ENCODE measurements at places on chromosomes 7 and 10. TPM values are rescaled to one million over a fixed set of nuclear protein-coding genes. Genes with fewer than 3 reads are reported as not detected.
A peak's percentile ranks its signal among the peaks of the same experiment; 100 is the strongest.

The SSC4D gene
- 0.37 TPM for total RNA-seq

The NODAL gene
- not detected for total RNA-seq

The LIPJ gene
- total RNA-seq: not detected

The ADRA2A gene
- not detected for total RNA-seq

The ITGA8 gene
- not detected for total RNA-seq

The OPN1SW gene
- not detected for total RNA-seq

The RSPH10B2 gene
- total RNA-seq: 0.32 TPM

- H3K4me1 ChIP-seq: no peaks in the 10 kb centered on the region
- no peak overlapping the region for H3K27ac ChIP-seq
- no peak for DNase-seq
- no peak overlapping the region for H3K4me3 ChIP-seq
Observed at GRCh38 chr10:65847436-65848230, 1078.2 kb upstream of the LRRTM3 start.

DNA sequence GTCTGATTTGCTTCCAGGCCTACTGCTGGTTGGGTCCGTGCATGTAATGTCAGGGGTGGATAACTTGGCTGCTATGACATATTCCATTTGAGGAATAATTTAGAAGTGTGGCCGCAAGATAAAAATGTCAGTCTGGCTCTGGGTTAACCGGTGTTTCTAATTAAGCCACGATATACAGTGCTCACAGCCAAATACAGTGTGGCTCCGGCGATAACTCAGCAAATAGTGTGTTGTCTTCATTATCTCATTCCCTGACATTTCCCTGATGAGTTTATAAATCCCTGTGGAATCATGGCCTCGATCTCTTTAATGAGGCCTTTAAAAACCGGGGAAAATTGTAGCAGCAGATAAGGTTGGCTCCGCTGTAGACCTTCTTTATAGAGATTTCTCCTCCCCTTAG, 1125.0 kb downstream of the TYW1 start:
- no peaks in the 10 kb centered on the region for H3K36me3 ChIP-seq
- no peak overlapping the region for H3K4me3 ChIP-seq
- no peak overlapping the region for H3K27ac ChIP-seq
- H3K4me1 ChIP-seq: no peaks in the 10 kb centered on the region
- H3K27me3 ChIP-seq: no peaks in the 10 kb centered on the region
- no peak for DNase-seq

DNA sequence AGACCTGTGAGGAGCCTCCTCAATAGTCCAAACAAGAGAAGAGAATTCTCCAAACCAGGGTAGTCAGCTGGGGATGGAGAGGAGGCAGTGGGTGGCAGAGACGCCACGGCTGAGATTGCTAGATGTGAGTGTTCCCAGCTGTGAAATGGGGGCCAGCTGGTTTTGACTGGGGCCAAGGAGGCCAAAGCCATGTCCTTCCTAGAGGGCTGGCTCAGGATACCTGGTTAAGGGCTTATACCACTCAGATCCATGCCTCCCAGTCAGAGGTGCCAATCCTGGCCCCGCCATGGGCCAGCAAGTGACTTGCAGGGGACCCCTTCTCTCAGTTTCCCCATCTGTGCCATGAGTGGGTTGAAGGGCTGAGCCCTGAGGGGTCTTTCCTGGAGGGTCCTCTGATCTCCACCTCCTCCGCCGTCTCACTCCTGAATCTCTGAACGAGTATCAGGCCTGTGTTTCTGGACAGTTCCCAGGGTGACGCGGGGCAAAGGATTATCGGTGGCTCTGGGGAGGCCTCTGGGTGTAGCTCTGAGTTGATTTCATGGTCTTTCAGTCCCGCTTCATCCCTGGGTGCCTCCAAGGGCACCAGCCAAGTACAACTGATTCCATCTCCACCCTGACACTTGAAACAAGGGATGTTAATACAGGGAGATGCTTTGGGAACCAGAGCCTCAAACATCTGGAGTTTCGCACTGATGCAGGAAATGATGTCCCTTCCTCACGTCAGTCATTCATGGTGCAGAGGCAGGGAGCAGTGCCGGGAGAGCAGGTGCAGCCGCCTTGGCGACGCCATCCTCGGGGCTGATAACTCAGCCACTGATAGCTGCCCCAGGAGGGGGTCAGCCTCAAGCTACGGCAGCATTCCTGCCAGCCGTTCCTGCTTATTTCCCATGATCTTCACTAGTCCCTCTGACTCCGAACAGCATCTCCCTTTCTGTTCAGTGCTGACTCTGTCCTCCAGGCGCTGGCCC, 126.7 kb downstream of the RGS10 start:
- H3K27ac ChIP-seq: no peak overlapping the region
- H3K4me1 ChIP-seq: no peaks in the 10 kb centered on the region
- DNase-seq: no peak
- H3K36me3 ChIP-seq: no peaks in the 10 kb centered on the region

DNA sequence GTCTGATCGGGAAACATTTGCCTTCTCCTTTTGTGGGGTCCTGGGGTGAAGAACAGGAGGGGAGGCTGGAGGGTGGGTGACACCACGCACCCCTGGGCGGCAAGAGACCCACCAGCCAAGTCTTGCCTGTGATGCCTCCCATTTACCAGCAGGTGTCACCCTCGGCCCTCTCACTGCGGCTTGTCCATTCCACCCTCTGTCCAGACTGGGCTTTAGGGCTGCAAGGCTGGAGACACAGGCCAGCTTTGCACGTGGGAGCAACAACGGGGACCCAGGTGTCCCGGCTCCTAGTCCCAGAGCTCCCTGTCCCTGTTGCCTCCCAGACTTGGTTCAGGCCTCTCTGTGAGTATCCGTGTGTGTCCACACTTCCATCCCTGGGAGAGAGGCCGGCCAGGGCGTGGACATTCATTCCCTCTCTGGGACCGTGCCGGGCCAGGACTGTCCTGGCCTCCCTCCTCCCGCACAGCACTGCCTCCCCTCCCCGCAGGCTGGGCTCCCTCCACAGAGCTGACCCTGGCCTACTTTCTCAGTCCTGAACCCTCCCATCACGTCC, 36.2 kb upstream of the GTF2IRD1 start:
- no peaks in the 10 kb centered on the region for H3K36me3 ChIP-seq
- DNase-seq: peak; percentile 49
- H3K27ac ChIP-seq: no peak overlapping the region
- H3K4me3 ChIP-seq: no peak overlapping the region
- H3K27me3 ChIP-seq: no peaks in the 10 kb centered on the region

- H3K36me3 ChIP-seq: peaks cover 5% of the 10 kb centered on the region
- H3K4me1 ChIP-seq: no peaks in the 10 kb centered on the region
- H3K27me3 ChIP-seq: no peaks in the 10 kb centered on the region
- H3K27ac ChIP-seq: no peak overlapping the region
- H3K4me3 ChIP-seq: no peak overlapping the region
Observed at GRCh38 chr10:103224133-103224532, 21.6 kb upstream of the RPEL1 start.

- DNase-seq: no peak
- no peaks in the 10 kb centered on the region for H3K27me3 ChIP-seq
- no peaks in the 10 kb centered on the region for H3K36me3 ChIP-seq
- peaks cover 20% of the 10 kb centered on the region for H3K4me1 ChIP-seq
- no peak overlapping the region for H3K4me3 ChIP-seq
- H3K27ac ChIP-seq: no peak overlapping the region
Observed at GRCh38 chr7:70680743-70681468, 451.0 kb upstream of the GALNT17 start.

- no peak overlapping the region for H3K27ac ChIP-seq
- H3K36me3 ChIP-seq: no peaks in the 10 kb centered on the region
- H3K27me3 ChIP-seq: no peaks in the 10 kb centered on the region
- no peak for DNase-seq
- H3K4me1 ChIP-seq: peaks cover 8% of the 10 kb centered on the region
Observed at GRCh38 chr10:13827076-13827797, 240.5 kb downstream of the PRPF18 start.

DNA sequence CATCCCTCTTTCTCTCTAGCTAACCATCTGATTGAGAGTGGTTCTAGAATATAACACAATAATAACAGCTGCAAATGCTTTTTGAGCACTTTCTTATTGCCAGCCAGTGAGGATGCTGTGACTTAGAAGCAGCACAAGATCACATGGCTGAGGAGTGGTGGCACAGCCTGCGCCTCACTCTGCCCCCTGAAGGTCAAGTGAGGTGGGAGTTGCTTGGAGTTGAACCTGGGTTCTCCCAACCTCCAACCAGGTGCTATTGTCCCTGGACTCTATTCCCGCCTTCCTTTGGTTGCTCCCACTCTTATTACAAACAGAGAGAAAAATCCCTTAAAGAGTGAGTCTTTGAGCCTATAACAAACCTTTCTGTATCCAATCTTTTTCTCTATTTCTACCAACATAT, 280.3 kb upstream of the PODXL start:
- peaks cover 16% of the 10 kb centered on the region for H3K27me3 ChIP-seq
- no peaks in the 10 kb centered on the region for H3K36me3 ChIP-seq
- no peak for DNase-seq

DNA sequence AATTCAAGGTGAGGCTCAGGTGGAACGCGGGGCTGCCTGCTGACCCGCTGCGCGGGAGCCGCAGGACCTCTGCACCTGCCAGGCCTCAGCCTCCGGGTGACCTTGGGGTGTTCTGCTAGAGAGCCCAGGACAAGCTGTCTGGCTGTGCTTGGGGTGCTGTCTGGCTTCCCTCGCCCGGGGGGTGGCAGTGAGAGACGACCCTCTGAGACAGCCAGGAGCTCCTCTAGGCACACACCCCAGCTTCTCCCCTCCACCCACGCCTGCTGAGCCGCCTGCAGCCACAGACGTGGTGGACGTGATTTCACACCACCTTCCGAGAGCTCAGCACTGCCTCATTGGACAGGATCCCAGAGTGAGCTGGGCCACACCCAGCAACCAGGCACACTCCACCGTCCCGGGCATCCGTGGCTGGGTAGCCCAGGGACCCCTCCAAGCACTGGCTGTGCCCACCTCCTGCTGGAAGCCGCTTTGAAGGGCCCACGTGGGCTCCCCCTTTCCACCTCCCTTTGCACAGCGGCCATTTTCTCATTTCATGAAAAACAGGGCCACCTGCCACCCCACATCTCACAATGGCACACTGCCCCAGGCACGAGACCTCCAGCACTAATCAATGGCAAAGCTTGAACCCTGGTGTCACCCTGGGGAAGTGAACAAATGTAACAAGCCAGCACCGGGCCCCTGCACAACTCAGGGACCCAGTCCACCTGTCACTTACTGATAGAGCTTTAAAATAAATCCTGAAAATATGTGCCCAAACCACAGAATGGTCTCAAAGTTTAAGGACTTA, 35.0 kb downstream of the ZFAND2A start:
- H3K36me3 ChIP-seq: no peaks in the 10 kb centered on the region
- H3K4me3 ChIP-seq: no peak overlapping the region
- H3K27ac ChIP-seq: no peak overlapping the region

DNA sequence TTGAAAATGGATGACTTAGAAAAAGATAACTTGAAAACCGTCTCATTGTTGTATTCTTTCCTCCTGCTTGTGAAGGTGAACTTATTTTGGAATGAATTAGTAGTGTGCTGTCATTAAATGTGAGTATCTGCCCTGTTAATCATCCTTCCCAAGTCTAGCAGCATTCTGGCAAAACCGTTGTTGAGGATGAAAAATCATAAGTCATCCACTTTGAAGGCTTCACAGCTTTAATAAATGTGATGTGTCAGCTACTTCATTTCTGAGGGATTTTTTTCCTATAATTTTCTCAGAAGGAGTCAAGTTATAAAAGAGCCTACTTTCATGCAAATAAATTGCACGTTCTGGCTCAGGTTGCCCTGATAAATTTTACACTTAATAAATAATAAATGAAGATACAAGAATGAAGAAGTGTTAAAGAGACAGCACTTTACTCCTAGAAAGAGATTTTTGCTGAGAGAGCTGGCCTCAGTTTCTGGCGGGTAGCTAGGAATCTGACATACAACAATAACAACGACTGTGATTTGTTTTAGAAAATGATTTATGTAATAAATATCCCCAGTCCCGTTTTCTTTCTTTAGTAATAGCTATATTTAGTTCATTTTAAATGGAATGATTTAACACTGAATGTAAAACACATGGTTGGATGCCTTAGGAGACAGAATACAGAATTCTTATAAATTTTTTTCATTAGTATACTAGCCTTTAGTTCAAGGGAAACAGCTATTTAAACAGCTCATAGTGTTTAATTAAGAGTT, 516.5 kb upstream of the KLF6 start:
- H3K27ac ChIP-seq: no peak overlapping the region
- no peak for DNase-seq
- H3K27me3 ChIP-seq: peaks cover 4% of the 10 kb centered on the region

DNA sequence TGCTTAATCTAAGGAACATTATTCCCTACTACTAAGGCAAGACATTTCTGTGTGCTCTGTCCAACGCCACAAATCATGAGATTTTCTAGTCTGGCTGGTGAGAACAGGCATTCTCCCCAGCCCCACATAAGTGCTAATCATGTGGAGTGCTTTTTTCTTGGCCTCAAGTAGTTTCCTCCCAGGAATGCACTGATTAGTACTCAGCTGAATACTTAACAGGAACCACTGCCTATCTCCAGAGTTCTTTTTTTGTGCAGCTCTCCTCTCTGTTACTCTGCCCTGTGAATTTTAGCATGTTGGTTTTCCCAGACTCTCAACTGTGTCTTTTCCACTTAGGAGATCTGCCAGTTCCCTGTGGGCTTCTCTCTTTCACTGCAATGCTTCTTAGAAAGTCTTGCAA, 1098.5 kb upstream of the LRRTM3 start:
- no peaks in the 10 kb centered on the region for H3K36me3 ChIP-seq
- no peaks in the 10 kb centered on the region for H3K4me1 ChIP-seq
- no peak overlapping the region for H3K4me3 ChIP-seq
- H3K27ac ChIP-seq: no peak overlapping the region
- H3K27me3 ChIP-seq: no peaks in the 10 kb centered on the region
- DNase-seq: no peak

GRCh38 chr10:37747081-37747480, 110.3 kb downstream of the ZNF248 start:
- no peaks in the 10 kb centered on the region for H3K4me1 ChIP-seq
- DNase-seq: no peak
- H3K36me3 ChIP-seq: no peaks in the 10 kb centered on the region
- no peaks in the 10 kb centered on the region for H3K27me3 ChIP-seq
- no peak overlapping the region for H3K27ac ChIP-seq

DNA sequence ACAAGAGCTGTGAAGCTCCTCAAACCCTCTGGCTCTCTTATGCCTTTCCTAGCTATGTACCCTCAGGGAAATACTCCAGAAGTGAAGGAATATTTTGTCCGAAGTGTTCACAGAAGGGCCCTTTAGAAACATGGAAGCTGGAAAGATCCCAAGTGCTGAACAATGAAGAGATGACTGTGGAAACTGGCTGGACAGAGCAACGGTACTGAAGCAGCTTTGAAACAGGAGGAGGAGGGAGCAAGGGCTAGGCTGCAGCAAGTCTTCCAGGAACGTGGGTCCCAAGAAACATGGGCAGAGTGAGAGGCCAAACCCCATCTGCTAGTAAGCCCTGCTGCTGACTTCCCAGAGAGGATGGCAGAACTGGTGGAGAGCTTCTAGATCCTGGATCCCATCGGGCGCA, 3.0 kb upstream of the PSAP start:
- no peak overlapping the region for H3K4me3 ChIP-seq
- H3K27ac ChIP-seq: no peak overlapping the region
- DNase-seq: no peak

DNA sequence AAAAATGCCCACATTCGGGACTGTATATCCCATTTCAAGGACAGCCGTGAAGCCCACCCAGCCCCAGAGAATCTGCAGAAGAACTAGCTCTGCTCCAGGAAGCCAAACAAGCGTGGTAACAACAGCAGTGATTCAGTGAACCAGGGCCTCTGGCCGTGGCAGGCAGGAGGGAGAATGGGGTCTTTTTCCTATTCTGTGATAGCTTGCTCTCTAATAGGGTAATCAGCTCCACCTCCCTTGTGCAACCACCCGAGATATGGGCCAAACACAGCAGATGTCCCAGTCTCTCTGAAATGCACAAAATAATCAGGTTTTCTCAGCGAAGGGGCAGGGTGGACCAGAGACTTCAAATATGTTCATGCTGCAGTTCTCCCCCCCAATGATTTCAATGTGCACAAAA, 35.8 kb downstream of the CHST15 start:
- H3K27ac ChIP-seq: no peak overlapping the region
- H3K36me3 ChIP-seq: no peaks in the 10 kb centered on the region
- H3K4me3 ChIP-seq: no peak overlapping the region
- H3K4me1 ChIP-seq: no peaks in the 10 kb centered on the region
- DNase-seq: no peak

Data from activated naive CD8-positive, alpha-beta T cell treated with anti-CD3 and anti-CD28 coated beads for 36 hours (primary cell).